ENCODE measurements at places on chromosomes 13 and 19.

DNA sequence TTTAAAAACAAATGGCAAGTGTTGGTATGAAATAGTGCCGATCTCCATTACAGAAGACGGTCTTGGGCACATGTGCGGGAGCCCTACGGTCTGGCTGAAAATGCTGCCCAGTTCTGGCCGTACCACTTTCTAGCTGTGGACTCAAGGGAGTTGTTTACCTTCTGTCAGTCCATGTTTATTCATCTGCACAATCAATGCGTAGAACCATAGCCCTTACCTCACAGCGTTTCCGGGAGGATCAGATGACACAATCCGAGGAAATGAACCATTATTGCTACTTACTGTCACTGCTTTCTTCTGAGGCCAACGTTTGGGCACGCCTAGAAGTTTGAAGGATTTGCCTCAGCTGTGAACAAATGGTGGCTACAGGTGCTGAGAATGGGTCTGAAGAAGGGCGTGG lies 31.2 kb downstream of the GADD45B start:
- DNase-seq: peak; percentile 59

GRCh38 chr13:58083064-58083463 lies 451.5 kb downstream of the PCDH17 start:
- no peak for DNase-seq

DNA sequence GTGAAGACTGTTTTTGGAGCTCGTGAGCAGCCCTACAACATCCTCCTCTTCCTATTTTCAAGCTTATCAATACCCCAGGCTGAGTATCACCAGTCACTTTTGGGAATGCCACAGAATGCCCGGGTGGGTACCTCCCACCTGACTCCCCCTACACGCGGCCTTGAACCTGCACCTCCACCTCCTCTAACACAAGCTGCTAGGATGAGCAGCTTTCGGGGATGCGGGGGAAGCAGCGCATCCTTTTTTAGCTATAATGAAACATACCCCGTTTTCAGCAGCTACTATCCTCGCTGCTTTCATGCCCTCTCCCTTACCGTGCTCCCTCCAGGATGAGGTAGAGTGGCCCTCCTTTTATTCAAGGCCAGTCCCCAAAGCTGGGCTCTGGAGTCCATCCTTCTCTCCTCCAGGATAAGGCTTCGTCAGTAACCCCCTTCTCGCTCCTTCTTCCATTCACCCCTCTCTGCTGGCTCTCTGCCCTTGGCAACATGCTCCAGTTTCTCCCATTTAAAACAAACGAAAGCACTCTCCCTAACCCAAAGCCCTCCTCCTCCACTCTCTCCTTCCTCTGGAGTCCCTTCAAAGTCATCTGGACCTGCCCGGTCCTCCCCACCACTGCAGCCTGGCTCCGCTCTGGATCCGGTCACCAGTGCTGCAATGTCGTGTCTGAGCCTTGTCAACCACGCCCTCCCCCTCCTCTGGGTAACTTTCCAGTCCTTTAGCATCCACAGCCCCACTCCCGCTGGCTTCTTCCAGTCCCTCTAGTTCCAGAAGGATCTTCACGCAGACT lies 55.3 kb downstream of the STK24 start:
- DNase-seq: no peak

- peak; percentile 84 for DNase-seq
Observed at GRCh38 chr19:39403331-39404312, 3.0 kb upstream of the ZFP36 start.

DNA sequence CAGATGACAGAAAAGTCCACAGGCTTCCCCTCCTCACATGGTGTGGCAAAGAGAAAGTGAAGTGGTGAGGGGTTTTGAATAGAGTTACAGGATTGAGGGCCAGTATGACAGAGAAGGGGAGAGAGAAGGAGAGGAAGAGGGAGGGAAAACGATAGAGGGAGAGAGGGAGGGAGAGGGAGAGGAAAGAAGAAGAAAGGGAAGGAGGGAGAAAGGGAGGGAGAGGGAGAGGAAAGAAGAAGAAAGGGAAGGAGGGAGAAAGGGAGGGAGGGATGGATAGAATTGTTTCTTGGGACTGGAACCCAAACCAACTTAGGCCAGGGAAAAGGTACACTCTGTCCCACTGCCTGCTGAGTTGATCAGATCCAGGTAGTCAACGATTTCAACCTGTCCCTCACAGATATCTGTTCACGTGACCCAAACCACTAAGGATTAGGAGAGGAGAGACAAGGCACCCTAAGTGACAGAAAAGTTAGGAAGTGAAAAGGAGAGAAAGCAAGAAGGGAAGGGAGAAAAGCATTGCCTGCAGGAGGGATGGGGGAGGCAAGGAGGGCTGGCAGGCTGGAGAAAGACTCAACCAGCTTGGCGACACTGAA lies 8.1 kb upstream of the IGFL3 start:
- DNase-seq: no peak

- DNase-seq: no peak
Observed at GRCh38 chr19:13782537-13782936, 8.3 kb downstream of the C19orf53 start.

DNA sequence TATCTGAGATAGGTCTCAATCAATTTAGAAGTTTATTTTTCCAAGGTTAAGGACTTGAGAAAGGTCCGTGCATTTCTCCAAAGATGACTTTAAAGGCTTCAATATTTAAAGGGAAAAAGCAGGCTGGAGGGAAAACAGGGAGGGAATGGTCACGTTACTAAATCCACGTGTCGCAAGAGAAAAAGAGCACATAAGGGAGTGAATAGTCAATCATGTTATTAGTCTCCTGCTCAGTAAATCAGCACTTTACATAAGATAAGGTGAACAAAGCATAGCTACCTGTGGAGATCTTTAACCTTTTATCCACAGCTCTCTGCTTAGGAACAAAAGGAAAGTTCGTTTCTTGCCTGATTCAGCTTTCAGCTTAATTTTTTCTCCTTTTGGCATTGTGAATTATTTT lies 31.3 kb upstream of the LSM14A start:
- DNase-seq: no peak

DNA sequence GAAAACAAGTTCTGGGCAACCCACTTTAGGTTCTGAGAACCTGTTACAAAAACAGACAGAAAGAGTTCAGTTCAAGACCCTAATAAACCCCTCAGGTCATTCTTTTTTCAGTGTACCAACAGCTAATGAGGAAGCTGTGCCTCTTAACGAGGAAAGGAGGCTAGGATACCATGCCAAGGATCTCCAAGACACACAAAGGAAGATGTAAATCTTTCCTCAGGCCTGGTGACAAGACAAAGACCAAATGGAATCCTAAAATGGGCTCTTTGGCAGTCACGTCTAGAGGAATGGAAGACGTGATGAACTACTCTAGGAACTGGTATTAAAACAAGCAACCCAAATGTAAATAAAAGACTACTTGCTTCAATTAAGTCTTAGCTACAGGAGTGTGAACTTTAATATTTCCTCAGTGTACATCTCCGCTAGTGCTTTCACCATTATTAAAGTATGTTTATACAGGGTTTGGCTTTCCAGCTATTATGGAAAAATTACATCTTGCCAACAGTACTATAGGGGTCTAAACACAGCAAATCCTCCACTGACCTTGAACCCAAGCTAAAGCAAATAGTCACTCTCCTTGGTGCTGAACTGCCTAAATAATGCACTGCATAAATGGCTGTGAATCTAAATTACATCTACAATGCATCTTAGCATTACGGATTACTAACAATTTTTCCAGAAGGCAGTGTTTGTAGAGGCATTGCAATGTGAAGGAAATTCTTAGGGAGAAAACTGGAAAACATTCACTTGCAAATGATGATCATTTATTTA lies 42.3 kb downstream of the ENOX1 start:
- DNase-seq: peak; percentile 4

DNA sequence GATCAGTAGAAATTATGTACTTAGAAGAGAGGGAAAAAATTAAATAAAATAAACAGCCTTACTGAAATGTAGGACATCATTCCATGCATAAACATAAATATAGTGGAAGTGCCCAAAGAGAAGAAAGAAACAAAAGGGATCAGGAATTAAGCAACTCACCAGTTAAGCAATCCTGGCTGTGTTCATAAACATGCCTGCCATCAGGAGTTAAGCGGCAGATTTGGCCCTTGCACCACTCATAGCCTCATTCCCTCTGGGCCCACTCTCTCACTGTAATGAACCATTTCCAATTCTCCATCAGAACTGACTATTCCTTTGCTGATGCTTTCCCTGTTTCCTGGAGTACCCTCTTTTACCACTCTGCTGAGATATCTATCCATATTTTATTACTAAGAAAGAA lies 281.4 kb downstream of the LHFPL6 start:
- no peak for DNase-seq

- DNase-seq: no peak
Observed at GRCh38 chr19:46954502-46954992, 65.1 kb upstream of the NPAS1 start.

- peak; percentile 11 for DNase-seq
Observed at GRCh38 chr13:106612688-106613087, 44.8 kb upstream of the ARGLU1 start.

Measured in NB4 (cell line).